ENCODE measurements at places on chromosomes 12 and 14. TPM values are rescaled to one million over a fixed set of nuclear protein-coding genes. Genes with fewer than 3 reads are reported as not detected.

CIDEB gene
- total RNA-seq, result 1.4 TPM

NACA gene
- 1,633 TPM for total RNA-seq

ABCC9 gene
- total RNA-seq, result 0.19 TPM

PMCH gene
- 0.09 TPM for total RNA-seq

SNW1 gene
- total RNA-seq, result 54.8 TPM

RNASE3 gene
- not detected for total RNA-seq

PPTC7 gene
- total RNA-seq, result 12.3 TPM

FBXO21 gene
- total RNA-seq, result 126 TPM

ENDOU gene
- not detected for total RNA-seq

DCN gene
- total RNA-seq, result 21.3 TPM

CAPZA3 gene
- not detected for total RNA-seq

TSPAN9 gene
- total RNA-seq, result 58.6 TPM

GARIN6 gene
- not detected for total RNA-seq

GLIPR1 gene
- total RNA-seq, result 46.3 TPM

RHEBL1 gene
- total RNA-seq, result 0.94 TPM

MGAT2 gene
- 72.4 TPM for total RNA-seq

NOS1 gene
- total RNA-seq, result not detected

SLC25A21 gene
- 0.09 TPM for total RNA-seq

TMEM132C gene
- total RNA-seq, result not detected

TTC8 gene
- 9.3 TPM for total RNA-seq

HCAR2 gene
- not detected for total RNA-seq

PPP4R4 gene
- 0.85 TPM for total RNA-seq

BDKRB2 gene
- under 0.01 TPM for total RNA-seq

TAS2R10 gene
- total RNA-seq, result 0.66 TPM
